ENCODE measurements at places on chromosomes 11 and 22. TPM values are rescaled to one million over a fixed set of nuclear protein-coding genes. Genes with fewer than 3 reads are reported as not detected.

VSTM5 gene
- total RNA-seq: not detected

CCDC87 gene
- 0.40 TPM for total RNA-seq

MAPK8IP1 gene
- total RNA-seq: 6.6 TPM

PITPNM1 gene
- total RNA-seq: 53.7 TPM

TIMM8B gene
- total RNA-seq: 113 TPM

- no peak for DNase-seq
These were observed 398.9 kb downstream of the ETS1 start for GRCh38 chr11:128188346-128189004.

- no peak for DNase-seq
These were observed 110.6 kb downstream of the SCN3B start for GRCh38 chr11:123543797-123544196.

DNA sequence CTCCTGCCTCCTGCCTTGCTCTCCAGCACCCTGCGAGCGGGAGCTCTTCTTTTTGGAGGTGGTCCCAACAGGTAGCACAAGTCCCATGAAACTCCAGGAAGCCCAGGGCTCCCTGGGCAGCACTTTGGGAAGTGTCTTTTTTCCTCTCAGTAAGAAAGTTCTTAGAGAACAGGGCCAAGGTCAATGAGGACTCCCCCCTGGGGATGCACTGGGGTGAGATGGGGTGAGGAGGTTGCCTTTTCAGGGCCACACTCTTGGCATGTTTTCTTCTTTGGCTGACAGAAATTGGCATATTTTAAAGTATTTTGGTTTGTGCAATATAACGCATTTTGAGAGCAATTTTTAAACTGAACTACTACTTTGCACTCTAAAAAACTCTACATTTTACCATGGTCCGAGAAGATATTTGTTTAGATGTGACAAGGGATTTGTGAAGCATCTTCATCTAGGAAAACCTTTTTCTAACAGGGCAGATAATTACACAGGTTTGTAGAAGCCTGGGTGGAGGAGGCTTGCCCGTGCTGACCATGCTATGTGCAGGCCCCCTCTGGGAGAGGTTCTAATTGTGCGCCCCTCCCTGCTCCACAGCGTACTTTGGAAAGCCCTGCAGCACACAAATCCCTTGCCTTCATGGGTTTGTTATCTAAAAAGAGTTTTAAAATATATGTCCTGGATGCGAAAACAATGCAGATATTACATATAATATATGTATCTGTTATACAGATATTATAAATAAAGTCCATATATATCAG, 140.4 kb downstream of the WNT7B start:
- DNase-seq: no peak

- no peak for DNase-seq
These were observed 35.1 kb downstream of the CSF2RB start for GRCh38 chr22:36948273-36949225.

GRCh38 chr11:92423115-92424034, 198.8 kb downstream of the FAT3 start:
- DNase-seq: no peak

- DNase-seq: no peak
These were observed 73.3 kb downstream of the MRGPRX1 start for GRCh38 chr11:18865951-18866350.

DNA sequence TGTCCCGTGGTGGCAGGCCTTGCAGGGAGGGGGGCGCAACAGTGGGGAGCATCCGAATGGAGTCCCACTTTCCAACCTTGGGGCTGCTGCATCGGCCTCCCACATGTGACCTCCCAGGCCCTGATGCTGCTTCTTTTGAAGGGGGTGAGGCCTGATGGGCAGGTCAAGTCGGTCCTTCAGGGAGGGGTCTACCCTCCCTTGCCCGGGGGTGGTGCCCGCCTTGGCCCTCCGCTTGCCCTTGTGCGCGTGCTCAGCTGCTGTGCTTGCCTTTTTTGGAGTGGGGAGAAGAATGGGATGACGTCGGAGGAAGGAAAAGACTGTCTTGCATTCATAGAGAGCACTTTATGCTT, 66.9 kb downstream of the PRDM11 start:
- DNase-seq: no peak

GRCh38 chr11:102111787-102112508, 1.7 kb downstream of the YAP1 start:
- no peak for DNase-seq

GRCh38 chr11:59689015-59689414, 20.2 kb upstream of the PATL1 start:
- no peak for DNase-seq

- DNase-seq: no peak
These were observed 7.7 kb downstream of the ANKRD49 start for GRCh38 chr11:94501522-94501921.
